ENCODE measurements at places on chromosomes 1 and 21.

GRCh38 chr1:247008406-247008799 is 546 bp upstream of the ZNF695 start:
- no peak for DNase-seq

- DNase-seq = no peak
Measured at GRCh38 chr1:201530741-201531531, 8.0 kb upstream of the NAV1 start.

DNA sequence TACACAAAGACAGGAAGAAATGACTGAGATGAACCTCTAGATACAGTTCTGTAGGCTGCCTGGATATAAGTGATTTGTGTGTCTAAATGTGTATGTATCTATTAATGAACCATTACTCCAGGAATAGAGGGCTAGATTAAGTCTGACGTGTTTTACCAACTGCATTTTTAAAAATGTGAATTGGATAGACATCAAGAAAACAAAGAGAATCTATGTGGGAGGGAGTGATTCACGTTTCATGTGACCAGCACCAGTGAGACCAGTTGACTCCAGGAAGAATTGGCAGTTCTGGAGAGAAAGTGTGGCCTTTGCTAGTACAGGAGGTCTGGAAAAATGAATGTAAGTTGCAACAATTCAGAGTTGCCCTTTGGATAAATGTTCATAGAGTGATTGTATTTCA is 53.4 kb upstream of the RGS21 start:
- no peak for DNase-seq

GRCh38 chr1:89286549-89287180 is 14.0 kb upstream of the GBP5 start:
- no peak for DNase-seq

GRCh38 chr21:41410767-41411448 is 15.1 kb upstream of the MX1 start:
- no peak for DNase-seq

GRCh38 chr1:93705892-93706500 is 24.4 kb upstream of the BCAR3 start:
- DNase-seq = no peak
